Kidney (tissue), 22 donors: ENCODE measurements at places on chromosomes 11 and 22. TPM values are rescaled to one million over a fixed set of nuclear protein-coding genes. Genes with fewer than 3 reads are reported as not detected.

DNA sequence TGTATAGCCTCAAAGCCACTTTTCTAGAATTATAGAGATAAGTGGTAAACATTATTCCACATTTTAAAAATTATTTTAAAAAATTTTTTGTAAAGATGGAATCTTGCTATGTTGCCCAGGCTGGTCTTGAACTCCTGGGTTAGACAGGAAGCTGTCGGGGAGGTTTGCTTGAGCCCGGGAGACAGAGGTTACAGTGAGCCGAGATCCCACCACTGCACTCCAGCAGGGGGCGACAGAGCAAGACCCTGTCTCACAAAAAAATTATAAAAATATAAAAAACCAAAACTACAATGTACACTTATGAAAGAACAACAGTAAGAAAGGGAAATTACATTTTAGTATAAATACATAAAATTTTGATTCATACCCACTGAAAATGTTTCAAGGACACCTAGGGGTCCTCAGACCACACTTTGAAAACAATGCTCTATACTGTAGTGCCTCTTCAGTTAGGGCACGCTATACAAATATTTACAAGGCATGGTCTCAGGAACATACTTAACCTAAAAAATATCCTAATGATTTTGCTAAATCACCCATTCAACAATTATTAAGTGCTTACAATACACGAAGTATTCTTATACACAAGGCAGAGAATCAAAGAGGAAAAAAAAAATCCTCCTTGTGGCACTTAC lies 111.2 kb downstream of the MRTFA start:
- DNase-seq, result no peak
- H3K36me3 ChIP-seq, result no peaks in the 10 kb centered on the region
- H3K27ac ChIP-seq, result no peak overlapping the region

- DNase-seq, result no peak
- H3K4me3 ChIP-seq, result no peak overlapping the region
- H3K27me3 ChIP-seq, result no peaks in the 10 kb centered on the region
- H3K36me3 ChIP-seq, result no peaks in the 10 kb centered on the region
- H3K4me1 ChIP-seq, result no peaks in the 10 kb centered on the region
These were observed 296.1 kb downstream of the RAB38 start for GRCh38 chr11:87879118-87879517.

- no peak overlapping the region for H3K4me3 ChIP-seq
- H3K4me1 ChIP-seq, result no peaks in the 10 kb centered on the region
- H3K36me3 ChIP-seq, result no peaks in the 10 kb centered on the region
- DNase-seq, result no peak
These were observed 42.2 kb downstream of the CYTH4 start for GRCh38 chr22:37324340-37325038.

Gene OR51B2
- not detected for total RNA-seq
